ENCODE measurements at places on chromosomes 16 and 17.

- DNase-seq = no peak
Measured at GRCh38 chr16:29734786-29735185, 11.0 kb downstream of the C16orf54 start.

DNA sequence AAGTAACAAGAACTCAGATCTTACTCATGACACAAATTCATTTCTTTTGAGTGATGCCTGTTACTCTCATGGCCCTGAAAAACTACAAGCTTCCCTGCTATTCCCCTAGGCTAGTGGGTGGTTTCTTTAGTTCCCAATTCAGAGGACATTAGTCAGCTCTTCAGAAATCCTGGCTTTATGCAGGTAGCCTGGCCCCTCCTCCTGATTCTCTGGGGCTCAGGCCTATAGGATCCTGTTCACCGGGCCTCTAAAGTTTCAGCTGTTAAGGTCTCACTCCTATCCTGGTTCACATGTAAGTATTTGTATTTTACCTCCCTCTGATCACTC lies 87.3 kb upstream of the IRX5 start:
- DNase-seq = no peak

- DNase-seq = no peak
Measured at GRCh38 chr17:64188088-64188487, 58.1 kb upstream of the ERN1 start.

- DNase-seq = no peak
Measured at GRCh38 chr16:55184052-55184451, 140.0 kb upstream of the IRX6 start.

DNA sequence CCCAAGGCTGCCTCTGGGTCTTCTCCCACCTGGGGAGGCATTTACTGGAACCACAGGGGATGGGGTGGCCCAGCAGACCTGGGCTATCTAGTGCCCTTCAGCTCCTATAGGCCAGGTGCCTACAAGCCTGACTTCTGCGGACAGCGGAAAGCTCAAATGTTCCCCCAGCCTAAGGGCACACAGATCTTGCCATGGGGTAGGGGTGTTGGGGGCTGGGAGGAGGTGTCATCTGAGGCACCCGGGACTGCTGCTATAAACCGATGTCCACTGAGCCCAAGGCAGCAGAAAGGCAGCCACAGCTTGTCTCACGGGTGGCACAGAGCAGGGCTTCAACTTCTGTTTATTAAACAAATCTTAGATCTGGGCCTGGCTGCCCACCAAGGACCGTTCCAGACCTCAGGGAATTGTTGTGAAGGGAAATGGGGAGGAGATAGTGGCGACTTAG lies 3.6 kb downstream of the MYO1C start:
- DNase-seq = no peak

DNA sequence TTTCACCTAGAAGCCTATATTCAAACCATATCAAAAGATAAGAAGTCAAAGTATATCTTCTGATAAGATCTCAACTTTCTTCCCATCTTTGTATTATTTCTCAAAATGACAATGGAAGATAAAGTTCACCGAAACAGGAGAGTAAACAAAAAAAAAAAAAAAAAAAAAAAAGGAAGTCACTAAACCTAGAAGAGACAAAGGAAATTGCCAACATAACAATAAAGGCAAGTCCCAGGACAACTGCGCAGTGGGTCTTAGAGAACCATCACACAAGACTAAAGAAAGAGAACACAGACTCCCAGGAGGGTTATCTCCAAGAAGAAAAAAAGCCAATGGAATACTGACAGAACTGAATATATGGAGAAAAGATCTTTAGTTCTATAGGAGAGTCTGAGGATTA lies 65.7 kb downstream of the SMURF2 start:
- no peak for DNase-seq

DNA sequence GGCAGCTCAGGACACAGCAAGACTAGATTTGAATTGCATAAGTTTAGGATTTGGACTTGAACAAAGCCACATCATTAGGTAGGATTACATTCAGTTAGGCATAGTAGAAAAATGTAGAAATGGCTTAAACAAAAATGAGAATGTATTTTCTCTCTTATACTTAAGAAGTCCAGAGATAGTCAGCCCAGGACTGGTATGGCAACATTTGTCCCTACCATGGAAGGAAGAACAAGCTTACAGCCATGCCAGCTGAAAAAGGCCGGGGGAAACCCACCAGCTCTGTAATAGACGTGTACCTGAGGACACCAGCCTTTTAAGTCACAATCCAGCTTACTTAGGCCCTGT lies 11.2 kb upstream of the TMIGD1 start:
- no peak for DNase-seq

- DNase-seq = no peak
Measured at GRCh38 chr17:2995377-2995776, 68.0 kb downstream of the OR1D5 start.

DNA sequence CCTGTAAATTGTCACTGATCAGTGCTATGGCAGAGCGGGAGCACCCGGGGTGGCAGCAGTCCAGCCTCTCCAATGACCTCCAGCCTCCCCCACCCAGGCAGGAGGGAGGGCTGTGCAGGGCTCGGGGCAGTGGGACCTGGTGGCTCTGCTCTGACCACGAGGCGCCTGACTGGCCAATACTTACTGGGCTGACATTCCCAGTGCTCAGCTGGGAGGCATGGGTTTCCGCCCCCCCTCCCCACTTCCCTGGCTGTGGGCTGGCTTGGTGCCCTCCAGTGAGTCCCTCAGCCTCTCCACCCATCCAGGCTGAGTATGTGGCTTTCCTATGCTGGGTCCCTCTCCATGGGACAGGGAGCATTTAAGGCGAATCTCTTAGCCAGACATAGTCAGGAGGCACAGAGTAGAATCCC lies 2.7 kb downstream of the SOCS3 start:
- no peak for DNase-seq

GRCh38 chr16:52561910-52562741 lies 15.2 kb upstream of the TOX3 start:
- DNase-seq = no peak

GRCh38 chr17:2049333-2050299 lies 5.3 kb upstream of the HIC1 start:
- DNase-seq = peak; percentile 91

- no peak for DNase-seq
Measured at GRCh38 chr16:3587547-3588110, 10.4 kb upstream of the NLRC3 start.

- DNase-seq = no peak
Measured at GRCh38 chr17:65028545-65028843, 28.0 kb downstream of the GNA13 start.

- no peak for DNase-seq
Measured at GRCh38 chr16:9415545-9415944, 324.1 kb downstream of the HAPSTR1 start.

DNA sequence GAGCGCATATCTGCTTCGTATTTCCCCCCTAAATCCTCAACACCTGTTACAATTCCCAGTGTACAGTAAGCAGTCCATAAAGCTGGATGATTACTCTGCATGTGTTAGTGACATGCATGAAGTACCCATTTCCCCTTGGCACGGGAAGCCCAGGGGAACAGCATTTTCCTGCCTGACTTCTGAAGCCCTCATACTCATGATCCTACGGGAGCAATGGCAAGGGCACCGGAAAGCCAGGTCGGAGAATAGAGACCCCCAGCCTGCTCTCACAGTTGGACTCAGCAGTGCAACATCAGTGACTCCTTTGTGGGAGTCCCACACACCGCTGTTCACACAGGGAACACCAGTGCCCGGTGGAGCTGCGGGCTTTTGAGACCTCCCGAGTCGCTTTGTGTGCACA lies 336.9 kb downstream of the CDH13 start:
- no peak for DNase-seq

DNA sequence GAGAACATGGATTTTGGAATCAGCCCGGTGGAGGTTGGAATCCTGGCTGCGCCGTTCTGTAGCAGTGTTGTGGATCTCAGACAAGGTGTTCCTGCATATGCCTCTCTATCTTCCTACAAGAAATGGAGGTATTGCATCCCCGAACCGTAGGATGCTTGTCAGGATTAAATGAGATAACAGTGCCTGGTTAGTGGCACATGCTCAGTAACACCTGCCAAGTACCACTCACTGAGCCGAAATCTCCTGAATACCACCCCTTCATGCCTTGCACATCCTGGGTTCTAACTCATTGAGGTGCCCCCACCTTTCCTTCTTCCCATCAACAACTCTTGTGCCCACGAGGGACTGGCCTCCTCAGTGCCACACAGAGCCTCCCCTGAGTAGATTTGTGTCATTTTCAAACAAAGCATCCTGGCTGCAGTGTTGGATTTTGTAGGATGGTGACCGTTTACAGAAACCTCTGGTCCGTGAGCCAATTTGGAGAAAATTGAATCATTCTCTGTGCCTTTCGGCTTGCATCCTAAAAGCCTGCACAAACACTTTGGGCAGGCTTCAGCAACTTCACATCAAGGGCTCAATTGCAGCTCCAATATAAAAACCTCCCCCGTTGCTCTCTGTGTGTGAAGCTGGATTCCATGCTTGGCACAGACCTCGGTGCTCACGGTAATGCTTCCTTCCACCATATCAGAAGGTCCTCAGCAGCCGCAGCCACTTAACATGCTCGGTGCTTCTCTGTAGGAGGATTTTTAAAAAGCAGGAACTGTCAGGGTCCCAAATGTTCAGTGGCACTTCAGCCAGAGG lies 84.2 kb downstream of the WWOX start:
- no peak for DNase-seq

GRCh38 chr17:10316801-10317542 lies 55.8 kb downstream of the MYH13 start:
- DNase-seq = no peak

- DNase-seq = no peak
Measured at GRCh38 chr17:72137161-72137560, 16.3 kb downstream of the SOX9 start.

- no peak for DNase-seq
Measured at GRCh38 chr17:75683583-75683982, 16.4 kb downstream of the SAP30BP start.

DNA sequence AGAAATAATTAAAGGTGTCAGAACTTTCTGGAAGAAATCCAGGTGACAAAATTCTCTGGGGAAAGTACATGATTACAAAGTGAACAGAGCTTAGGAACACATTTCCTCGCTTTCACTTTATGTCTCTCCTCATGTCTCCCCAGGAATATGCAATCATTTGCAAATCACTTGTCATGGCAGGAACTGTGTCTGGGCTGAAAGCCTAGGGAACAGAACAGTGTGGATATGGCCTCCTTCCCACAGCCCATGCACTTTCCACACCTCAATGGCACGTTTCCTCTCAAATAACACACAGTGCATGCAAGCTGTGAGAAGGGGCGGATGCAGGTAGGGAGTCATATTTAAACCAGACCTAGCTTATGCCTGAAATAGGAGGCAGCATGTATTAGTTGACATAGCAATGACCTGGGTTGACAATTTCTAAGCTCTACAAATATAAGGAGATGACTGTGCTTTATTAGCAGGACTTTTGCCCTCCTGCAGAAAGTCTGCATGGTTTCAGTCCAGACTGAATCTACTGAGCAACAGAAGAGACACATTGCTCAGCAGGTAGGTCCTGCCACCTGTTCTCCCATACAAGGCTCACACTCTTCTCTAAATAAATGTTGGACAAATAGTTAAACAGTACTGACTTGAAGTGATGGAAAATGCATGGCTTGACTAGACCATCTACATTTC lies 236.0 kb upstream of the ELAC2 start:
- no peak for DNase-seq

DNA sequence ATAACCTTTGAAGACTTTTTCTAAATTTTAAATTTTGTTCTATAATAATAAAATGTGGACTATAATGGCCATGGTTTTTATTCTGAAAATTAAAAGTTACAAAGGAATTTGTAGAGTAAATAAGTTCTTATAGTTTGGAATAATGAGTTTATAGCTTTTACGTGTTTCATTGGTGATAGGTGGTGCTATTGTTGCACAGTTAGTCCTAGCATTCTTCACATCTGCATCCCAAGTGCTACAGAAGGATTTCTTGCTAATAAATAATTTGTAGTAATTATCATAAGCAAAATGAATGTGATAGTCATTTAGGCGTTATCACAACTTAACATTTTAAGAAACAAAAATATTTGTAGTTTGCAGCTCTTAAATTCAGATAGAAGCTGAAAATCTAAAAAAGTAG lies 67.9 kb downstream of the BCAS3 start:
- DNase-seq = no peak

- no peak for DNase-seq
Measured at GRCh38 chr17:17979778-17980177, 7.1 kb downstream of the DRC3 start.

GRCh38 chr16:87692756-87693155 lies 73.0 kb downstream of the KLHDC4 start:
- DNase-seq = no peak

DNA sequence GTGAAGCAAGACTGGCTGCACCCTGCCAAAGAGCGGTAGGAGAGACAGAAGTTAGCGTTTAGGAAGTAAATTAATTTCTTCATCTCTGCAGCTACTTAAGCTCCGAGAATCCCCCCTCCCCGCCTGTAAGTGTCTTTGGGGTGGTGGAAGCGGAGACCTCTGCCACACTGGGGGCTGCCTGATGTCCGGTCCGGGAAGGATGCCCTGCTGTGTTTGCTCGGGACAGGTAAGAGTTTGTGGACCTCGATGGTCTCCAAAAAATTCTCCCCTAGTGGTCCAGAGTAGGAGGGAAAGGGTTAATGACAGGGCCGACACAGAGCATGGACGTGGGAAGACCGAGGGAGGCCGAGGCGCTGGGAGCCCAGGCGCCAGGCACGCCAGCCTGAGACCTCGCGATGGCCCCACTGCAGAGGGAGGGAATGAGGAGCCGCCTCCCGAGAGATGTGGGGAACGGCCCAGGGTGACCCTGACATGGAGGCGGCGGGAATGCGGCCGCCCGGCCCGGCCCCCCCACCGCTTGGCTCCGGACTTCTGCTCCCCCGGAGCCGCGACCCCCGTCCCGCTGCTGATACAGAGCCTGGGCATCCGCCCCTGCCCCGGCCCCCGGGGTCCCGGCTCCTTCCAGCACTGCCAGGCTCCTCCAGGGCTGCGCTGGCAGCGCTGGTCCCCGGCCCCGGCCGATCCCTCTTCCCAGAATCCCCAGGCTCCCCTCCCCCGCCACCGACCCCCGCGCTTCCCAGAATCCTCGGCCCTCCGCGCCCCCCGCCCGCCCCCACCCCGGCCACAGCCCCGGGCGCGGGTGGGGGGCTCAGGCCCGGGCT lies 680 bp downstream of the ZNF629 start:
- DNase-seq = no peak

GRCh38 chr16:68361485-68361884 lies 50.7 kb downstream of the PRMT7 start:
- no peak for DNase-seq

DNA sequence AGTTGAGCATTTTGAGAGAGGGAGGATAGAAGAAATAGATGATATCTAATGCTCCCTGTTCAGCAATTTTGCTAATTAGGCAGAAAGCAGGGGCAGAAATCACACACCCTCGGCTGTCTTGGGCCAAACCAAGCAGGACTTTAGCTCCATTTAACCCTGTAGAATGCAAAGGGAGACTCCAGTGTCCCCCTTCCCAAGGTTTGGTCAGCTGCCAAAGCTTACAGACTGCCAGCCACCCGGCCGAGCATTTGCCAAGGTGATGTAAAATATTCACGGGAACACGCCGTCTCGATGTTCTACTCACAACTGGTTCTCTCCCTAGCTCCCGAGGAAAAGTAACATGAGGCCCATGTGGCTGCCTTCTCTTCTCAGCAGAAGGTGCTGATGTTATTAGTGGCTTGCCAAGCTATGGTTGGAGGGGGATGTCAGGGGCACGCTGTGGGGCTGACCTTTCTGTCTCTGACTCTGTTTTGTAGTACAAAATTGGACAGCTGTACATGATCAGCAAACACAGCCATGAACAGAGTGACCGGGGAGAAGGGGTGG lies 155.3 kb downstream of the PITPNC1 start:
- DNase-seq = no peak

GRCh38 chr16:50839920-50840729 lies 98.2 kb downstream of the CYLD start:
- DNase-seq = no peak

- DNase-seq = no peak
Measured at GRCh38 chr17:49349541-49349940, 12.5 kb downstream of the ZNF652 start.

Measured in activated B cell treated with CpG ODN at 0.5 μM for 24 hours (primary cell).